Activated T-cell treated with anti-CD3 and anti-CD28 coated beads, Interleukin-2, amount 50 U/mL, for 72 hours (primary cell): ENCODE measurements at places on chromosomes 7 and 10.

DNA sequence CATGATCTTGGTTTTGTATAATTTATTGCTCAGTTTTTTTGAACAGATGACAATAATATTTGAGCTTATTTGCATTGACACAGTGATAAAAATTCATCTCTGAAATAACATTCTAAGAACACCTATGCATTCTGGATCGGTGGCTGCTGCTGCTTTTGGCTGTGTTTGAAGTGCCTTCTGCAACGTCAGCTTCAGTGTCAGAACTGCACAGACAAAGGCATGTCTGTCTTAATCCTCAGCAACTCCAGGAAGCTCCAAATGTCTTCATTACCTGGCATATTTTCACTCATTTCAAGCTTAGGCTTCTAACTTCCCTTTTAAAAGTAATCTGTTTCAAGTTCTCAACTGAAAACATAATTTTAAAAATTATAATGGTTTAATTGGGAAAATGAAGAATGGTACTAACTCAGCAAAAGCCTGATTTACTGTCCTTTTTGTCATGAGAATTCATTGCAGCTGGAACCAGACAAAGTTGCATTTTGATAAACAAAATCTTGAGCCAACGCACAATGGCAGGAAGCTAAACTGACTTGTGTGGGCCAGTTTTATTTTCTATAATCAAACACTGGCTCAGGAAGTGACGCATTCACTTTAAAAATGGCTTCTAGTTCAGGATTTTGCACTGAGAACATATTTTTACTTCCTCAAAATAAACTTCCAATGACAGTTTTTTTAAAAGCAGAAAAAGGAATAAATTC, 38.7 kb downstream of the NPS start:
- DNase-seq = no peak

- no peak for DNase-seq
These were observed 574.8 kb downstream of the ETV1 start for GRCh38 chr7:13414661-13415107.

- no peak for DNase-seq
These were observed 6.6 kb upstream of the OGDHL start for GRCh38 chr10:49768731-49769130.

- no peak for DNase-seq
These were observed 612 bp downstream of the SNX8 start for GRCh38 chr7:2313450-2314208.

GRCh38 chr10:118753331-118754228, 1.2 kb downstream of the CACUL1 start:
- DNase-seq = no peak

DNA sequence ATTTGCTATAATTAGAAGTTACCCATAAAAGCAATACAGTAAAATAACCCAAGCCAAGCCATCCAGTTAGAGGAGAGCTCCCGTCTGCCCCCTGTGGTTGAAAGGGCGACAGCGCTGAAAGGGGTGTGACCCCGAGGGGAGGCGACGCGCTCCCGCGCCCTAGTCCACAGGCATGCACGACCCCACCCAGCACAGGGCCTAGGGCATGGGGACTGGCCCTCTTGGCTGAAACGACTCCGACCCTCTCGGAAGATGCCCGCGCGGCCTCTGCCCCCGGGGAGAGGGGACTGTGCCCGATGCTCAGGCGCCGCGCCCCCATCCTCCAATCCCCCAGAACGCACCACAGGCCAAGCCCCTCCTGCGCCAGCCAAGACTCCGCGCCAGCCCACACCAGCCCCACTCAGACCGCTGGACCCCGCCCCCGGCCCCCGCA, 64.0 kb downstream of the CSGALNACT2 start:
- DNase-seq = peak; percentile 72

GRCh38 chr7:88071994-88072714, 138.1 kb downstream of the ADAM22 start:
- DNase-seq = no peak

GRCh38 chr7:27600247-27600646, 62.4 kb downstream of the HIBADH start:
- DNase-seq = no peak

GRCh38 chr10:7407368-7408290, 3.2 kb downstream of the SFMBT2 start:
- DNase-seq = peak; percentile 40

- no peak for DNase-seq
These were observed 33.6 kb downstream of the WIPF3 start for GRCh38 chr7:29839921-29840320.

DNA sequence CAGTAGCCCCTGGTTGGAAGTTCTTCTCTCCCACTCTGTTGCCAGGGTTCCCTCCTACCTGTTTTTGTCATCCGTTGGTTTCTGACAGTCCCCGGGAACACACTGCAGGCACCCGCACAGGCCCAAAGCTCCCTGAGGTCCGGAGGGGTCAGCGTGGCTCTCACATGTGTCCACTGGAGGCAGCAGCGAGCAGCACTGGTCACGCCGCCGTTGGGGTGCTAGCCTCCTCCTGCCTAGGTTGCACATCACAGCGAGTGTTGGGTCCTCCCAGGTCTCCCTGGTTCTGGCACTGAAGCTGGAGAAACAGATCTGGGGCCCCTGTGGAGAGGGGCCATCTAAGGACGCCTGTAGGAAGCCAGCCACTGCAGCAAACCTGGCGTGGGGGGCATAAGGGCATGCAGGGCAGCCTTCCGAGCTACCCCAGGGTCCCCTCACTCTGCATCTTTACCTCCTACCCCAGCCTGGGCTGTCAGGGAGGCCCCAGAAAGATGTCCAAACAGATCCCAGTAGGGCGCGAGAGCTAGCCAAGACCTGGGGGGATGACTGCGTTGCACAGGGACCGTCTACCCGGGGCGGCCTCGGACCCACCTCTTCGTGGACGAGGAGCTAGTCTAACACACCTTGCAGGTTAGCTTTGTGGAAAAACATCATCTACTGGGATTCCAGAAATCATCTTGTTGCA, 28.9 kb downstream of the LRRC27 start:
- peak; percentile 37 for DNase-seq
